ENCODE measurements at places on chromosomes 1 and 21. TPM values are rescaled to one million over a fixed set of nuclear protein-coding genes. Genes with fewer than 3 reads are reported as not detected.

GRCh38 chr1:181259026-181259745 lies 170.7 kb downstream of the IER5 start:
- H3K27ac ChIP-seq: no peak overlapping the region
- DNase-seq: no peak
- no peaks in the 10 kb centered on the region for H3K36me3 ChIP-seq
- peaks cover 21% of the 10 kb centered on the region for H3K27me3 ChIP-seq
- no peak overlapping the region for H3K4me3 ChIP-seq
- H3K4me1 ChIP-seq: no peaks in the 10 kb centered on the region

DNA sequence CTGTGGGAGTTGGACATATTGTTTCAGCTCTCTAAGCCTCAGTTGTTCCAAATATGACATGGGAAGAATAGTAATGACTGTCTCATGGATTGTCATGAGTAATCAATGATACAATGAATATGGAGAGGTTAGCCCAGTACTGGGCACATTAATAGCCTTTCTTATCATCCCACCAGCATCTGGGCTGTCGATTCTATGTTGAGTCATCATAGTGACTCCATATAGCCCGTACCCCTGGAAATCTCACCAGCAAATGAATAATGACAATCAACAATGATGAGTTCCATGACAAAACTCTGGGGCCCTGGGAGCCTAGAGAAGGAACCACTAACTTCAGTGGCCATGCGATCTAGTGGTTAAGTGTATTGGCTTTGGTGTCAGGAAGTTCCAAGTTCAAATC lies 39.7 kb upstream of the GJB5 start:
- H3K27ac ChIP-seq: no peak overlapping the region
- H3K4me1 ChIP-seq: no peaks in the 10 kb centered on the region
- H3K4me3 ChIP-seq: no peak overlapping the region
- no peaks in the 10 kb centered on the region for H3K36me3 ChIP-seq
- DNase-seq: no peak

DNA sequence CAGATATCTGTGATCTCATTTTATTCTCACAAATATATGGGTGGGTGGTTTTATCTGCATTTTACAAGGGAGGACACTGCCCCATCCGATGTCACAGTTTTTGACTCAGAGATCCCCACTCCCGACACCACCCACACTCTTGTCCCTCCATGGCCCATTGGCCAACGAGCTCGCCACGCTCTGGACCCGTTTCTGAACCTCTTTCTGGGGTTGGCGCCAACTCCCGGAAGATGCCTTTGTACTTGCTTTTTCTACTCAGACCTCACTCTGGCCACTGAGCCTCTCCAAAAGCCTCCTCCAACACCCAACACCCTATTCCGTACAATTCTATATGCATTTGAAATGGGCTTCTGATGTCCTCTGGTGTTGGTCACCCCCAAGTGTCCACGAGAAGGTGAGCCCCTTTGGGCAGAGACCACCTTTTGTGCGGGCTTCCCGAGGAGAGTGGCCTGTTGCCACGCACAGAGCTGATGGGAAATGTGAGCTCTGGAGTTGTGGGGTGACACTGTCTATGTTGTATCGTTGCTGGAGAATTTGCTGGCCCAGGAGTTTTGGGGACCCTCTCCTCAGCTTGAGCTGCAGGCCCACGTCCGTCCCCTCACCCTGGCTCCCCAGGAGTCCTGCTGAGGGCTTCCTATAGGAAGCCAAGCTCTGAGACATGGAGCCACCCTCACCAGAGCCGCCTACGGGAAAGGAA lies 366.9 kb upstream of the VAMP3 start:
- DNase-seq: no peak
- H3K27me3 ChIP-seq: peaks cover 3% of the 10 kb centered on the region
- no peaks in the 10 kb centered on the region for H3K36me3 ChIP-seq
- H3K4me1 ChIP-seq: no peaks in the 10 kb centered on the region

DNA sequence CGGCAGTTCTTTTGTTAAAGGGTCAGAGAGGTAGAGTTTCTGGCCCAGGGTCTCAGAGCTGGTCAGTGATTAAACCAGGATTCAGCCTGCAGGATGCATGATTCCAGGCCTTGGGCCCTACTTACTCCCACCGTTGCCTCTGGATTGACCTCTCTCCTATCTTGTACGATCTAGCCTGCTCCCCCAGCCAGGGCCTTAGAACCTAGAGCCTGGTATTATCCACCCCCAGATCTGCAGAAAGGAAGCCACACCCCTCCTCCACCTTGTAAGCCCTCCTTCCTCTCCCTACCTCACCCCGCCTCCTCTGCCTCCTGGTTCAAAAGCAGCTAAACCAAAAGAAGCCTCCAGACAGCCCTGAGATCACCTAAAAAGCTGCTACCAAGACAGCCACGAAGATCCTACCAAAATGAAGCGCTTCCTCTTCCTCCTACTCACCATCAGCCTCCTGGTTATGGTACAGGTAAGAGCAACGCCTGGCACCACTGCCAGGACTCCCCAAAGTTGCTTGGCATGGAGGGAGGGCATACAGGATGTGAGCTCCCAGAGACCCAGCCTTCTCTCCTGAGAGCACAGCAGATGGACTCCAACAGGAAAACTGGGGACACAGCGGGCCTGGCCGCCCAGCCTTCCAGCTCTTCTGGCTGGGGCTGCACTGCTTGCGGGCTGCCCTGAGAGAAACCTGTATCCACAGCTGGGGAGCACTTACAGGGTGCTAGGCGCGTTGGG lies at the start of gene CD52:
Gene CD52 (plus strand): TSS at position 347 of the 726 bp plus-strand sequence. CDS start 60 bp downstream, at position 407.
- no peaks in the 10 kb centered on the region for H3K27me3 ChIP-seq
- H3K4me3 ChIP-seq: peak within 1 kb of the TSS; percentile 96

- H3K4me1 ChIP-seq: peaks cover 4% of the 10 kb centered on the region
- H3K36me3 ChIP-seq: no peaks in the 10 kb centered on the region
- no peak overlapping the region for H3K27ac ChIP-seq
- no peak for DNase-seq
- peaks cover 17% of the 10 kb centered on the region for H3K27me3 ChIP-seq
- H3K4me3 ChIP-seq: no peak overlapping the region
These were observed 108.9 kb downstream of the CRYAA start for GRCh38 chr21:43277481-43278351.

DNA sequence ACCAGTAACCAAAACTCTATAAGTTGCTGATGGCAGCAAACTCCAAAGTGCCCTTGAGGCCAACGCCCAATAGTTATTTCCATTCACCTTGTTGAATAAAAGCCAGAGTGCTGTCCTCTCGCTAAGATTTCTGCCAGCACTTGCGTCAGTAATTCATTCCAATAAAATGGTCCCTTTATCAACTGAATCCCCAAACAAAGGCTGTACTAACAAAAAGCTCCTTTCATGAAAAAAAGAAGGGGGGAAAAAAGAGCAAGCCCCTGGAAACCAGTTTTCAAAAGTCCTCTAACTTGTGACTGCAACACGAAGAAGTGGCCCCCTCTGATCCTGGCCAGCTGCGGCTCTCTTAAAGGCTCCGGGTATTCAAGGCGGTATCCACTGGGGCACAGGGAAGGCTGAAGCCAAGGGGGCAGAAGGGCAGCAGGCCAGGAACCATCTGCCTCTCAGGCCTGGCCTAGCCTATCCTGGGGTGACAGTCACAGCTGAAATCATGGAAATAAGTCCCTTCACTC lies 55.8 kb upstream of the ZNF326 start:
- no peak overlapping the region for H3K4me3 ChIP-seq
- no peak overlapping the region for H3K27ac ChIP-seq
- DNase-seq: no peak
- peaks cover 2% of the 10 kb centered on the region for H3K4me1 ChIP-seq

Gene ELAPOR1
- 0.38 TPM for total RNA-seq

Data from activated B cell treated with CpG ODN at 0.5 μM for 24 hours (primary cell).